ENCODE measurements at places on chromosomes 7 and 10. TPM values are rescaled to one million over a fixed set of nuclear protein-coding genes. Genes with fewer than 3 reads are reported as not detected.

TRPV5 gene
- total RNA-seq: not detected

ARMC3 gene
- not detected for total RNA-seq

PRPS1L1 gene
- total RNA-seq: not detected

OPN1SW gene
- not detected for total RNA-seq

AZGP1 gene
- total RNA-seq: not detected

SLC13A1 gene
- not detected for total RNA-seq

FAM25C gene
- total RNA-seq: not detected

NKX6-2 gene
- not detected for total RNA-seq

CACNA2D1 gene
- total RNA-seq: 64.4 TPM

GNG11 gene
- 27.2 TPM for total RNA-seq

NDUFB2 gene
- total RNA-seq: 44.9 TPM

SH2B2 gene
- total RNA-seq: 2.0 TPM

DOCK1 gene
- total RNA-seq: 91.0 TPM
